Progenitor cell of endocrine pancreas (in vitro differentiated cells): ENCODE measurements at places on chromosomes 2 and 18. TPM values are rescaled to one million over a fixed set of nuclear protein-coding genes. Genes with fewer than 3 reads are reported as not detected.

DNA sequence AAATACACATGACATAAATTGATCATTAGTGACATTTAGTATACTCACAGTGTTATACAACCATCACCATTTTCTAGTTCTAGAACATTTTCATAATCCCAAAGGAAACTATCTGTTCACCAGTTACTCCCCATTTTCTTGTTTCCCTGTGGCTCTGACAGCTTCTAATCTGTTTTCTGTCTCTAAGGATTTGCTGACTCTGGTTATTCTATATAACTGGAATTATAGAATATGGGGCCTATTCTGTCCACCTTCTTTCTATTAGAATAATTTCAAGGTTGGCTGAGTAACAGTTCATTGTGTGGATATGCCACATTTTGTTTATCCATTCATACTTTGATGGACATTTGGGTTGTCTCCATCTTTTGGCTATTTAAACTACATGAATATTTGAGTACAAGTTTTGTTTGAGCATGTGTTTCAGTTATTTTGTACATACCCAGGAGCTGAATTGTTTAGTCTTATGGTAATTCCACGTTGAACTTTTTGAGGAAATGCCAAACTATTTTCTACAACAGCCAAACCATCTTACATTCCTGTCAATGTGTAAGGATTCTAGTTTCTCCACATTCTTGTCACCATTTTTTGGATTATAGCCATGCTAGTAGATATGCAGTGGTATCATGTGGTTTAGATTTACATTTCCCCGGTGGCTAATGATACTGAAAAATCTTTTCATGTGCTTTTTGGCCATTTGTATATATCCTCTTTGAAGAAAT, 20.5 kb downstream of the KIAA1328 start:
- DNase-seq = no peak
- no peak overlapping the region for H3K27ac ChIP-seq
- no peaks in the 10 kb centered on the region for H3K27me3 ChIP-seq
- H3K36me3 ChIP-seq = peaks cover 17% of the 10 kb centered on the region
- H3K4me3 ChIP-seq = no peak overlapping the region

DNA sequence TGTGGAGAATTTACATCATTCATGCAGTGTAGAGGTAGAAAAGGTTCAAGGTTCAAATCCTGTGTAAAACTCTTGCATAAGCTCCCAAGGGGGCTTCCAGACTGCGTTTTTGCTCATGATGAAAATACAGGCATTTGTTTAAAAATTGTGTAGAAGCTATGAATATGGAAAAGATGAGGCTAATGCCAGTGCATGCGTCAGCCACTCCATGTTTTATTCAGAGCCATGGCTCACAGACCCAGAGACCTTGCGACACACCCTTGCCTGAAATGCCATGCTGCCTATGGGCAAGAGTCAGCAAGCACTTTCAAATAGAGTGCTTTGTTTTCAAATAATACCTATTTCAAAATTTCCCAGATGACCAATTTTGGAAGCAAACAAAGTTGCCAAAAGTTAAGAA, 262.3 kb downstream of the TRIB2 start:
- no peaks in the 10 kb centered on the region for H3K27me3 ChIP-seq
- H3K4me3 ChIP-seq = no peak overlapping the region
- no peaks in the 10 kb centered on the region for H3K36me3 ChIP-seq
- no peak overlapping the region for H3K27ac ChIP-seq

DNA sequence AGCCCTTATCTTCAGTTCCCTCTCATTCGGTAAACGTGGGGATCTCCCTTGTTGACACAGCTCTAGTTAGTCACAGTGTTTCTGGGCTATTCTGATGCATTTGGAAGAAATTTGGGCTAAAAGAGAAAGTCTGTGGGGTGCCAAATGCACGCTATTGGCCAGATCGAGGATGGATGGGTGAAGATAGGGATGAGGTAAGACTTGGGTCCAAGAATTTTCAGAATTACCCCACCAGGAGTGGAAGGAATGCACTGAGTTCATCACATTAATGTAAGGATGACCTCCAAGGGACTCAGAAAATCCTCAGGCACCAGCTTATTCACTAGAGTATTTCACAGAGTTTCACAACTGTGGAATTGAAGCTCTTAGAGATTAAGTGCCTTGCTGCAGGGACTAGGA, 49.3 kb downstream of the NRP2 start:
- H3K36me3 ChIP-seq = no peaks in the 10 kb centered on the region
- H3K4me3 ChIP-seq = no peak overlapping the region
- H3K27me3 ChIP-seq = peaks cover 2% of the 10 kb centered on the region

The KANSL1L gene
- 32.7 and 32.8 TPM in 2 replicates for total RNA-seq

The GULP1 gene
- 35.3 and 39.4 TPM in 2 replicates for total RNA-seq

DNA sequence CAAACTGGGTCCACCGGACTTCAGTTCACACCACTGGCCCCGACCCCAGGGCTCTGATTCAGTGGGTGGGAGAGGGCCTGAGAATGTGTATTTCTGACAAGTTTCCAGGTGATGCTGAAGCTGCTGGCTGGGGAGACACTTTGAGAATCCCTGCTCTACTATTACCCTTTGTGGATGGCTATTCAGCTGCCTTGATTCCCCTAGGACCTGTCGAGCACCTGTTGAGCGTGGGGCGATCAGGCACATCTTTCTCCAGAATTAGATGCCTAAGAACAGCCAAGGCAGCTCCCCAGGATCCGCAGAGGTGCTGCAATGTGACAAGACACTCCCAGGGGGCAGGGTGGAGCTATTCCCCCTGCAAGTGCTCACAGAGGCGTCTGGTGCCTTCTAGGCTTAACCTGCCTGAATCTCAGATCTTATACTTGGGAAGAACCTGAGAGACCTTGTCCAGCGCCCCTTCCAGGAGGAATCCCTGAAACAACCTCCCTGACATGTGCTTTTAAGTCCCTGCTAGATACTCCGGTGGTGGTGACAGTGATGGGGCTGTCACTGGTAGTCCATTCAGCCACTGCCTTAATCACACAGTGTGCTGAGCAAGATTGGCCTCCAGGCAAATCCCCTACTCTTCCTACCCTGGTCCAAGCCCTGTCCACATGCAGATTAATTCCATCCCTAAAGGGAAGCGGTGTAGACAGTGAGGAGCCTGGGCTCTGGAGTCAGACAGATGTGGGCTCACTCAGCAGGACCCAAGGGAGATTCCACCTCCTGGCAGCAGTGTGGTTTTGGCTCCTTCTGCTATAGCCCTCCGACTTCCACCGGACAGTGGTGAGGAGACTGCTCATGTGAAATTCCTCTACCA, 43.4 kb upstream of the OTOF start:
- no peak overlapping the region for H3K4me3 ChIP-seq
- no peak overlapping the region for H3K27ac ChIP-seq
- H3K4me1 ChIP-seq = no peaks in the 10 kb centered on the region
- no peak for DNase-seq

The PRSS56 gene
- not detected in 2 replicates for total RNA-seq

DNA sequence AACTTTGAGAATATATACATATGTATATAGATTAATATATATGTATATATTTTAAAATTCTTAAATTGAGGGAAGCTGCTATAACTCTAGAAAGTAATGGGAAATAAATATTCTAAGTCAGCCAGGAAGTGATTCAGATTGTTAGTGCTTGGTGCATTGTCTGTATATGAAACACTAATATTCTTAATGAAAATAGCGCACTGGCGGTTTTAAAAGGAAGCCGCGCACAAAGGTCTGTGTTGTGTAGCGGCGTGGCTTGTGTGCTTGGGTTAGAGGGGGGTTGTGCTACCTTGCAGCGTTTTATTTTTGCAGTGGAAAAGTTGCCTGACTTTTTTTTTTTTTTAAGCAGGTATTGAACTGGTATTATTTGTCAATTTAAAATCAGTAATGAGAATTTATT, 11.3 kb downstream of the TSHZ1 start:
- DNase-seq = no peak
- no peak overlapping the region for H3K27ac ChIP-seq
- no peak overlapping the region for H3K4me3 ChIP-seq
- H3K36me3 ChIP-seq = no peaks in the 10 kb centered on the region
- no peaks in the 10 kb centered on the region for H3K27me3 ChIP-seq

DNA sequence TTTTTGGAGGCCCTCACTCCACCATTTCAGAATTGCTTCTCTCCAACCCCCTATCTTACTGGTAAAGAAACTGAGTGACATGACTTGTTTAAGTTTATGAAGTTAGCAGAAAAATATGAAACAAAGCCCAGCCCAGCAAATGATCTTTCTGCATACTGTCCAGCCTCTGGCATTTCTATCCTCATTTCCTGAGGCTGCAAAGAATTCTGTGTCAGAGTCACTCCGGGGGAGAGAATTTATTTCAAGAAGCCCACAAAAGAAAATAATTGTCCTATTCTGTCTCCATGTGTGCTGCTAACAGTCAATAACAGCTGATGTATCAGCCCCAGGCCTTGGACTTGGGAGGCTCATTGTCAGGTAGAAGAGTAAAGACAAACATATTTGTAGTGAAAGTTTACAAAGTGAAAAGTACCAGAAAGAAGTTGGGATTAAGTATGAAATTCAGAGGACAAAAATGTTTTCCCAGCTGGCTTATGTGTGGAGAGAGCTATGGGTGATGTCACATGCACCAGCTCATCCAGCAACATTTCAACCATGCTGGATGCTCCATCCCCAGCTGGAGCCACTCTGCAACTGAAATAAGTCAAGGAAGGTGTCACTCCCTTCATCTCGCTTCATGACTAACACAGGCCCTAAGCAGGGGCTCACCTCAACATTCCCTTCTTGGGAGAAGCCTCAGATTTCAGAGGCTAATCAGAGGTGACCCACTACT, 42.3 kb downstream of the TRABD2A start:
- H3K27me3 ChIP-seq = no peaks in the 10 kb centered on the region
- peaks cover 2% of the 10 kb centered on the region for H3K4me1 ChIP-seq
- no peak for DNase-seq
- no peak overlapping the region for H3K27ac ChIP-seq
- peaks cover 2% of the 10 kb centered on the region for H3K36me3 ChIP-seq

The KRTCAP3 gene
- total RNA-seq = 15.4 and 17.1 TPM in 2 replicates

The PRKAG3 gene
- total RNA-seq = not detected in 2 replicates

The HNRNPA3 gene
- 334 and 339 TPM in 2 replicates for total RNA-seq

The RGPD4 gene
- 0.11 TPM in 1 of 2 replicates, not detected in the other for total RNA-seq

The FBXO36 gene
- total RNA-seq = 3.9 and 4.0 TPM in 2 replicates

The TEX44 gene
- total RNA-seq = not detected in 2 replicates

- H3K4me1 ChIP-seq = no peaks in the 10 kb centered on the region
- no peaks in the 10 kb centered on the region for H3K27me3 ChIP-seq
- DNase-seq = no peak
- no peak overlapping the region for H3K27ac ChIP-seq
- no peaks in the 10 kb centered on the region for H3K36me3 ChIP-seq
Observed at GRCh38 chr2:99543247-99543646, 53.4 kb upstream of the REV1 start.

DNA sequence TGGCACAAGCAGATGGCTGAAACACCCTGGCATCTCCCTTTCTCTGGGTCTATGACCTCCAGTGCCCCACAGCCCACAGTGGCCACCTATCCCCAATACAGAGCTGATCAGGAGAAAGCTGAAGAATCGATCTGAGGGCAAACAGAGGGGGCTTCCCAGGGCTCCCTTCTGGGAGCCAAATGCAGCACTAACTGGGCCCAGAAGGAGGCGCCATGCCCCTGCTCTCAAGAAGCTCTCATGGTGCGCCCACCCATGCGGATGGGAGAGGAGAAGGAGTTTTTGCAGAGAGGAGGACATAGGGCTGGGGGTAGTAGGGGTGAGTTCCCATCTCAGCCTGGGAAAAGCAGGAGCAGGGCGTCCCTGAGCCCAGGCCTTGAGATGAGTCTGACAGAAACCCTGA, 787.3 kb upstream of the RAB6C start:
- peaks cover 3% of the 10 kb centered on the region for H3K27me3 ChIP-seq
- peaks cover 49% of the 10 kb centered on the region for H3K4me1 ChIP-seq
- H3K4me3 ChIP-seq = no peak overlapping the region

DNA sequence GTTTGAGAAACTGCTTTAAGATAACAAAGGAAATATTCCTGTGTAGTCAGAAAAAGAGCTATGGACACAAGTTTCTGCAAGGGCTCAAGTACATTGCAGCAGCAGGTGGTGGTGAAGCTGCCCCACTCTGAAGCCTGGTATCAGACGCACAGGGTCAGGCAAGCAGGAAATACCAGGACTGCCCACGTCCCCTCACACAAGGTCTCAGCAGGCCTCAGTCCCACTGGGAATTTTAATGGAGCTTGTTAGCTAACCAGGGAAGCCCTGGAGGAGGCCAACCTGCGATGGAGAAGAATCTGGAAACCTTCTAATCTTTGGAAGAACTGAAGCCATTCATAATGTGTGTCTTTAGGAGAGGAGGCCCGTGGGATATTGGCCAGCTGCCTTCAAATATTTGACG, 168.3 kb downstream of the UXS1 start:
- H3K4me3 ChIP-seq = no peak overlapping the region
- H3K27ac ChIP-seq = no peak overlapping the region
- DNase-seq = no peak
- H3K4me1 ChIP-seq = peaks cover 10% of the 10 kb centered on the region
- H3K27me3 ChIP-seq = peaks cover 7% of the 10 kb centered on the region

GRCh38 chr2:190714958-190715357, 66.1 kb downstream of the NAB1 start:
- H3K27me3 ChIP-seq = no peaks in the 10 kb centered on the region
- peaks cover 2% of the 10 kb centered on the region for H3K4me1 ChIP-seq
- no peak for DNase-seq
- no peaks in the 10 kb centered on the region for H3K36me3 ChIP-seq
- no peak overlapping the region for H3K4me3 ChIP-seq

The ASPRV1 gene
- total RNA-seq = 1.1 and 1.2 TPM in 2 replicates

The APOB gene
- 15.6 and 22.2 TPM in 2 replicates for total RNA-seq

DNA sequence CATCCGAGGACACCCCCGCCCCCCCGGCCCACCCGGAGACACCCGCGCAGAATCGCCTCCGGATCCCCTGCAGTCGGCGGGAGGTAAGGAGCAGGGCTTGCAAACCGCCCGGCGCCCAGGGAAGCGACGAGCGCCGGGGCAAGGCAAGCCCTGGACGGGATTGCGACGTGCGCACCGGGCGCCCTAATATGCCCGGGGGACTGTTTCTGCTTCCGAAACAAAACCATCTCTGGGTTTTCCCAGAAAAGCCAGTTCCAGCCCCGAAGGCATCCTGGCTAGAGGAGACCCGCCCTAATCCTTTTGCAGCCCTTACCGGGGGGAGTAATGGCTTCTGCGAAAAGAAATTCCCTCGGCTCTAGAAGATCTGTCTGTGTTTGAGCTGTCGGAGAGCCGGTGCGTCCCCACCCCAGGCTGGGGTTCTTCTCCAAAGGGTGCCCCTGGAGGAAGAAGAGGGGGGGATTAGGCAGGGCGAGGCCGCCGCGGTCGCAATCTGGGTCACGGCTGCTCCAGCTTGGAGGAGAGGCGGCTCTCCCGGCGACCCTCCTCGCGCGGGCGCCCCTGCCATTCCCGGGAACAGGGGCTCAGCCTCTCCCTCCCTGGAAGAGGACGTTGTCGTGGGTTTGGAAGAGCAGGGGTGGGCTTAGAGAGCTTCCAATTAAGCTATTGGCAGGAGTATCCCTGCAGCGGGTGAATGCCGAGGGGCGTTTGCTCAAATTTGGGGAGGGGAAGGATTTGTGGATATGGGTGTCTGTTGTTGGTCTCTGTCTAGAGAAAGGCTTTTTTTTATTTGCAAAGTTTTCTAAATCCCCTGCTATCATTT, 521 bp downstream of the MYCN start:
- peaks cover 7% of the 10 kb centered on the region for H3K36me3 ChIP-seq
- peak overlapping the region; percentile 86 for H3K4me3 ChIP-seq

GRCh38 chr2:178629463-178629862, 149.2 kb downstream of the PLEKHA3 start:
- no peak for DNase-seq
- peaks cover 3% of the 10 kb centered on the region for H3K36me3 ChIP-seq
- no peak overlapping the region for H3K27ac ChIP-seq
- H3K27me3 ChIP-seq = no peaks in the 10 kb centered on the region
- no peaks in the 10 kb centered on the region for H3K4me1 ChIP-seq
- no peak overlapping the region for H3K4me3 ChIP-seq

The TEKT4 gene
- total RNA-seq = 0.29 and 0.34 TPM in 2 replicates

The SERPINB12 gene
- total RNA-seq = not detected in 2 replicates
